Fibroblast of skin of right quadriceps (primary cell): ENCODE measurements at places on chromosomes 1 and 21.
A peak's percentile ranks its signal among the peaks of the same experiment; 100 is the strongest.

DNA sequence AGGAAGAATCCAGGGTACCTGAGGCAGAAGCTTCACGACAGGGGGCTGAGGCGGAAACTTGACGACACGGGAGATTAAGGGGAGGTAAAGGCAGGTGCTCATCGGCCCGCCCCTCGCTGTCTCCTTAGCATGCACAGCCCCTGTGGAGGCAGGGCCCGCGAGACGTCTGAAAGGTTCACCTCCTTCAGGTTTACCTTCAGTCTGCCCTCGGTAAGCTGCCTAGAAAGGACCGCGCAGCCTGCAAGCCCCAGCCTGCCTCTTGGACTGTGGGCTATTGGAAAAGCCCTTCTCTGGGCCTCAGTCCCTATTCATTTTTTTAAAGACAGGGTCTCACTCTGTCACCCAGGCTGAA lies 28.5 kb downstream of the KNCN start:
- DNase-seq: no peak

GRCh38 chr1:245043611-245043940 lies 111.2 kb upstream of the KIF26B start:
- no peak for DNase-seq

DNA sequence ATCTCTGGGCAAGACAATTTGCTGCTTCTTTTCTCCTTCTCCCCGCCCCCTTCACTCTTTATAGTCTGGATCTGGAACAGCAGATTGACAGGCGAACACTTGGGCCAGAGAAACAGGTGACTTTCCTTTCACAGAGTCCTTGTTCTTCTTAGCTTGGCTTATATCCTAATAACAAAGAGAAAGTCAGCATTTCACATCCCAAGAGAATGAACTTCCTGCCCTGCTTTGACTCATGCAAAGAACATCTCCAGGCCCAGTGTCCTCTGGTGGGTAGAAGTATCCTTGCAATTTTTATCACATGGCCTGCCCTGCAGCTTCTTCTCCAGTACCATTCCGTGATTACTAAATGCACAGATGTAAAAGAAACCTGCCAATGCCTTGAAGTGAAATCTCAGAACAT lies 764.4 kb downstream of the ADGRL2 start:
- peak; percentile 82 for DNase-seq

- no peak for DNase-seq
These were observed 171.6 kb upstream of the EDN2 start for GRCh38 chr1:41656068-41656467.

- no peak for DNase-seq
These were observed 11.2 kb downstream of the KIAA1614 start for GRCh38 chr1:180923887-180924286.

DNA sequence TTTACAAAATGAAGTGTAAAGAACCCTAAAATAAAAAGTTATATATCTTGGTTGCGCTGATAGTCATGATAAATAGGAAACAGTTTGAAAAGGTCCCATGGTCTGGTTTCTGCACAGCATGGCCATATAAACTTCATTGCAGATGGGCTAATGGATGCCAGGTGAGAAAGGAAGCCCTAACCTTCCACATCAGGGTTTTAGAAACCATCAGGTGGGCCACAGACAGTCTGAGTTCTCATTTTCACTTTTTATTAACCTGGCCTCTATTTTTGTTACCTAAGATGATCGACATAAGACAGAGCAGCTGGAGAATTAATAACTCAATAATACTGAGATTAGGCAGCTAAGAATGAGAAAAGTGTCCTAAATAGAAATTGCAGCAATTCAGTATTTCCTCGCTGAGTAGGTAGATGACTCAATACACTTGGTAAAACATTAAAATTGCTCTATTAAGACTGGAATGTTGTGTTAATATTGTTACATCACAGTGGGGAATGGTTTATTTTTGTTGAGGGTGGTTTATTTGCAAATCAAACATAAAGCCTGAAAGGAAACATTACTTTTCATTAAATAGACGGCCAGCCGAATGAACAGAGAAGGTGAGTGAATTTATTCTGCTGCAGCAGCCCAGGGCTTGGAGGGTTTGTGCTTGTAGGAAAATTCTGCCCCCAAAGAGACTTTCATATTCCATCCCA lies 21.1 kb downstream of the C1orf21 start:
- DNase-seq: peak; percentile 31

GRCh38 chr1:233627376-233627775 lies 13.5 kb downstream of the KCNK1 start:
- no peak for DNase-seq

DNA sequence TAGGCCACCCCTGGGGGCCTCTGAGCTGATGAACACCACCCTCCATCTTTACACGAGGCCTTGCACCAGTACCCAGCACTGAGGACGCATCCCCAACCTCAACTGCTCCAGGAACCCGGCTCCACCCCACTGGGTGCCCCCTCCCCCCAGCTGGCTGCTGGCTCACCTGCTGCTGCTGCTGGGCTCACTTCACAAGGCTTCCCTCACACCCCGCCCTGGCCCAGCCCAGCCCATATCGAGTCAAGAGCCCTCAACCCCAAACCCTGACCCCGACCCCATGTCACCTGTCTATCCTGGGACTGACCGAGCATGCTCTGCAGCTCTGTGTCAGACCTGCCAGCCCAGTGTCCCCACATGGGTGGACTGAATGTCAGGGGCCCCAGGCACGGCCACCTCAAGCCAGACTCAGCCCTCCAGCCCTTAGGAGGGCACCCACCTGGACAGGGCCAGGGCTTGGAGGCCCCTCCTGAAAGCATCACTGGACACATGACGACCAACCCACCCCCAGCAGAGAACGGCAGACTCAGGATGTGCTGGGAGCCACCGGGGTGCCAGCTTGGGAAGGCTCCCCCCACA lies 21.4 kb downstream of the WNT9A start:
- DNase-seq: no peak
